Cortex of kidney (tissue), 1 donor: ENCODE measurements at places on chromosomes 6 and 20.

DNA sequence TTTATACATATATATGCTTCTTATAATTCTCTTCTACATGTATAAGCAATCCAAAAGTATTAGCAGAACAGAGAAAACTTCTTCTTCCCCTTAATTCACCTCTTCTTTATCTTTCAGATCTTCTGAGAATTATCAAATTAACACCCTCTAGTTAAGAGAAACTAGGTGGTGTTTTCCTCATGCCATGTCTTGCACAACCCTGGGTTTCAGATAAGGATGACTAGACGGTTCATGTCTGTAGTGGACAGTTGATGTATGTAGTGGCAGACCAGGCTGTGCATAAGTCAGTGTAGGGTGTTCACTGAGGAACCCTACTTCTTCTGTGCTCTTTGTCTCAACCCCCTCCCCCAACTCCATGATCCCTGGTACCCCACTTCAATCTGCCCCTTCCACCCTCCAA, 187.3 kb downstream of the SAMD5 start:
- DNase-seq, result no peak

DNA sequence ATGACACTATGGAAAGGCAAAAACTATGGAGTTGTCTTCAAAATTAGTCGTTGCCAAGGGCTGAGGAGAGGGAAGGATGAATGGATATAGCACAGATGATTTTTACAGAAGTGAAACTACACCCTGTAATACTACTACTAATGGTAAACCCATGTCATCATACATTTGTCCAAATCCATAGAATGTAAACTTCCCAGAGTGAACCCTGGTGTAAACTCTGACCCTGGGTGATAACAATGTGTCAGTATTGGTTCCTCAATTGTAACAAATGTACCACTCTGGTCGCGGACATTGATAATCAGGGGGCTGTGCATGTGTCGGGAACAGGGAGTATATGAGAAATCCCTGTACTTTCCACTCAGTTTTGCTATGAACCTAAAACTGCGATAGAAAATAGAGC, 72.2 kb downstream of the CNBD2 start:
- DNase-seq, result no peak

GRCh38 chr6:169912266-169913095, 161.1 kb downstream of the ERMARD start:
- no peak for DNase-seq

GRCh38 chr20:2313316-2313715, 17.5 kb downstream of the TGM3 start:
- no peak for DNase-seq

DNA sequence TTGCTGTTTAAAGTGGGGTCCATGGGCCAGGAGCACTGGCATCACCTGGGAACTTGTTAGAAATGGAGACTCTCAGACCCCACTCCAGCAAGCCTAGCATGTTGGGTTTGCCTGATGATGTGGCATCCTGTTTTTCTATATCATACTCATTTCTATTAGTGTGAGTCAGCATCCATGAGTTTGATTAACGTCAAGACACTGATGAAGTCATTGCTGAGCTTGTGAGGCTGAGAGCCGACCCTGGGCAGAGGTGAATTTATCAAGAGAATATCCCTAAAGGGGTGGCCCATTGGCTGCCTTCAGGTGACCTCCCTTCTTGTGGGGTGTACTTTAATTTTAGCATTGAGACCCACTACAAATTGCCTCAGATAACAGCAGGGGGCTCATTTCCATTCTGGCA, 43.4 kb upstream of the RNF144B start:
- no peak for DNase-seq

DNA sequence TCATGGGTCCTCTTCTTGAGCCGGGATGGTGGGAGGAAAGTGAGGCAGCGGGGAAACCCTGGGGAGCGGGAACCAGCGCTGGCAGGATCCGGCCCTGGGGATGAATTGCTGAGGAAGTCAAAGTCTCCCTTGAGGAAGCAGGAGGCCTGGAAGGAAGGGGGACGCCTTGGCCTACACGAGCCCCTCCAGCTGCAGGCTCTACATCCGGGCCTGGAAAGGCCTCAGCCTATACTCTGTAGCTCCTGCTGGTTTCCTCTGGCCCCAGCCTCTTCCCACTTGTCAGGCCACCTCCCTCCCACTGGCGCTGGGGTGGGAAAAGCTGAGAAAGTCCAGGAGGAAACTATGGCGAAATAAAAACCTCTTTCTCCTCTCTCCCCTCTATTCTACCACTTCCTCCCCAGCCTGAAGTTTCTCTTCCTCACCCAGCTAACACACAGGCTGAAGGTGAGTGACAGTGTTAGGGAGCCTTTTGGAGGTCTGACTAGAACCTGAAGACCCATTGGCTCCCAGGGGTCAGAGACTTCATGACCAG, 14.9 kb downstream of the TREML2 start:
- no peak for DNase-seq

DNA sequence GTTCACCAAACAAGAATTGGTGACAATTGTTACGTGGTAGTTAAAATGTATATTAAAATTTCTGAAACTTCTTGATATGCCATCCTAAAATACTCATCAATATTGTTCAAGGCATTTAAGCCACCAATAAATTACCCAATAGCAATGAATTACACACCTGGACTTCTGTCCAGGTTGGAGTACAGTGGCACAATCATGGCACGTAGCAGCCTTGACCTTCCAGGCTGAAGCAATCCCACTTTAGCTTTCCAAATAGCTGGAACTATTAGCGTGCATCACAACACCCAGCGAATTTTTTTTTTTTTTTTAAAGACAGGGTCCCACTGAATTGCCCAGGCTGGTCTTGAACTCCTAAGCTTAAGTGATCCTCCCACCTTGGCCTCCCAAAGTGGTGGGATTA, 17.2 kb downstream of the SRPK1 start:
- DNase-seq, result no peak

- no peak for DNase-seq
Measured at GRCh38 chr20:48748556-48748955, 79.2 kb downstream of the PREX1 start.

- DNase-seq, result no peak
Measured at GRCh38 chr6:156963712-156964700, 186.8 kb downstream of the ARID1B start.

- no peak for DNase-seq
Measured at GRCh38 chr6:68114463-68115047, 520.5 kb upstream of the ADGRB3 start.

DNA sequence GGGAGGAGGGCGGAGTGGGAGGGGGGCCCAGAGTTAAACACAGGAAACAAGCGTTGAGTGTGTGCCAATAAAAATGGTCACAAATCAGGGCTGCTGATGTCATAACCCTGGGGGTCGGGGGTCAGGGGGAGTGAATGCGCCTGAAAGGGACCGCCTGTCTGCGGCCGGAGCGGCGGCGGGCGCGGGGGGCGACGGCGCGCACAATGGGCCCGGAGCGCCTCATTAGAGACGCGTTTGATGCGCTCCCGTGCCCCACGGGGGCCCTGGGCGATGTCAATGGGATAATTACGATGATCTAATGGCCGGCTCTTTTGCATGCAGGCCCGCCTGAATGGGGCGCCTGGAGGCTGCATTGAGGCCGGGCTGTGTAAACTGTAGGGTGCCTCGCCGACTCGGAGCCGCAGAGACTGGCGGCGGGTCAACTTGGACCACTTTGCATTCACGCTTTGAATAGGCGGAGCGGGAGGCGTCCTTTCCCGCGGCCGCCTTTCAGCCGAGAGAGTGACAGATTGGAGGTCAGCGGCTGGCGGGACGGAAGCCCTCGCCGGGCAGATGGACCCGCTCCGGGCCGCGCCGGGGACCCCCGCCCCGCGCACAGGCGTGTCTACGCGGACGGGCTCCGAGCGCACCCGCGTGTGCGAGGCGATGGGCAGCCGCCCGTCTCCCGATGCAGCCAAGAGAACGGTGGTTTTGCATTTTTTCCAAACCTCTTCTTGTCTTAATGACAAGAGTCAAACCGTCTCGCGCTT, 296.1 kb downstream of the TFAP2C start:
- DNase-seq, result no peak

GRCh38 chr20:53872561-53873229, 197.7 kb downstream of the BCAS1 start:
- no peak for DNase-seq

- no peak for DNase-seq
Measured at GRCh38 chr20:50520222-50520880, 10.2 kb downstream of the PTPN1 start.

DNA sequence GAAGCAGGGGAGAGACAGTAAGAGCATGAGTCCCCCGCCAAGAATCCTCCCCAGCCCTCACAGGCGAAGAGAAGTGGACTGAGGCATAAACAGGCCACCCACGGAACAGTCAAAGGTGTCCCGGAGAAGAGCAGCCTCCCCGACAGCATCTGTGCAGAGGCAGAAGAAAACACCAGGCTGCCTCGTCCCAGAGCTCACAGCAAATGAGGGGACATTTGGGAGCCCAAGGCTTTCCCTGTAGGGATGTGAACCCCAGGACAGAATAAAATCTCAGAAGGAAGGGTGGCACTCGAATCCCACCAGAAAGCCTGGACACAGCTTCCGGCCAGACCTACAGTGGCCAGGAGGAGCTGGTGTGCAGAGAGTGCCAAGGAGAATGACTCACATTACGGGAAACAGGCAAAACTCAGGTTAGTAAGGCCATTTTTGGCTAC, 90.4 kb downstream of the DLL1 start:
- no peak for DNase-seq

DNA sequence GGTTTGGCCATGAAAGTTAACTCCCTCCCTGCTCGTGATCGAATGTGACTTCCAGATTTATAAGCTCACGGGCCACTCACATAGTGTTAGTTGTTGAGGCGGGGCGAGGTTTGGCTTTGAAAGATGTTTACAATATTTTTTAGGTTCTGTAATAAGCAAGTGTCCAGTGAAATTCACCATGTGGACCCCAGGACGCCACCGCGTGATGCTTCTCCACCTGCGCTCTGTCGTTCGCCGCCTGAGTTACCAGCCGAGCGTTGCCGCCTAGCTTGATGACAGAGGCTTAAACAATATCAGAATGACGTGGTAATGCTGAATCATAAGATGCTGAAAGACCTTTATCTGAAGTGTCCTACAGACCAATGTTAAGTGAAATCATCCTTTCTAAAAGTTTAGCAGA, 241.0 kb downstream of the MYLK4 start:
- DNase-seq, result no peak

GRCh38 chr20:21360705-21361104, 36.6 kb downstream of the NKX2-4 start:
- no peak for DNase-seq

DNA sequence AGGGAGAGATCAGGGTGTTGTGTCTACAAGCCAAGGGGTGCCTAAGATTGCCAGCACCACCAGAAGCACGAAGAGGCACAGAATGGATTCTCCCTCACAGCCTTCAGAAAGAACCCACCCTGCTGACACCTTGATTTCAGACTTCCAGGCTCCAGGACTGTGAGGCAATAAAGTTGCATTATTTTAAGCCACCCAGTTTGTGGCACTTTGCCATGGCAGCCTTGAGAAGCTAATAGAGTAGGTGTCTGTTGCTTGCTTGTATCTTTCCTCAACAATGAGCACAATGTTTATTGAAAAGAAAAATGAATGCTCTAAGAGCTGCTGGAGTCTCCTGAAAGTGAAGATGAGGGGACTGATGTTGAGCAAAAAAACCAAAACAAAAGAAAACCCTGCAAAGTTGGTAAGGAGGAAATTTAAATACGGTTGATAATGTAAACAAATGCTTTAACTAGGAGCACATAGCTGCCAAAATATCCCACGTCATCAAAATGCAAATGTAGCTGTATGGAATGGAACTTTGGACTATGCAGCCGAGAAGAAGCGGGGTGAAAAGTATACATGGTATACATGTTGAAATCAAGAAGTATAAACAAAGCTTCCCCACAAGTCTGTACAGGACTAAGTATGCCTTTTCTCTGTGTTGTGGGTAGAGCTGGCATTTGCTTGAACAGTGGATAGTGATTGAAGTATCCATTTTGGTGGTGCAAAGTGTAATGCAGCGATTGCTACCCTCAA, 8.0 kb downstream of the IL20RA start:
- DNase-seq, result no peak

DNA sequence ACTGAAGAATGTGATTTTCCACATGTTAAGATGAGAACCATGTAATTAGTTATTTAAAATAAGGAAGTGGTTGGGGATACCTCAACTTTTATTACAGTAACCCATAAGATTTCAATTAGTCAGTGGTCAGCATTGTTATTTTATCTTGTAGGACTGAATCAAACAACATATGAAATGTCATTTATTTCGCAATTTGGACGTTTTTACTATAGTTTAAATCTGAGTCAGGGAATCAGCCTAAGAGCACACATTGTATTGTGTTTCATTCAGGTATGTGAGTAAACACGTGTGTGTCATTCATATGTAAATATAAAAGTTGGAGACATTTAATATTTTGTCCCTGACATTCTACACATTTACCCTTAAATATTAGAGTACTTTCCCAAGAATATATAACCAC, 1418.7 kb downstream of the GRIK2 start:
- no peak for DNase-seq

- DNase-seq, result no peak
Measured at GRCh38 chr6:3500262-3501014, 43.6 kb upstream of the SLC22A23 start.

- no peak for DNase-seq
Measured at GRCh38 chr6:105533301-105533700, 130.4 kb upstream of the PREP start.

DNA sequence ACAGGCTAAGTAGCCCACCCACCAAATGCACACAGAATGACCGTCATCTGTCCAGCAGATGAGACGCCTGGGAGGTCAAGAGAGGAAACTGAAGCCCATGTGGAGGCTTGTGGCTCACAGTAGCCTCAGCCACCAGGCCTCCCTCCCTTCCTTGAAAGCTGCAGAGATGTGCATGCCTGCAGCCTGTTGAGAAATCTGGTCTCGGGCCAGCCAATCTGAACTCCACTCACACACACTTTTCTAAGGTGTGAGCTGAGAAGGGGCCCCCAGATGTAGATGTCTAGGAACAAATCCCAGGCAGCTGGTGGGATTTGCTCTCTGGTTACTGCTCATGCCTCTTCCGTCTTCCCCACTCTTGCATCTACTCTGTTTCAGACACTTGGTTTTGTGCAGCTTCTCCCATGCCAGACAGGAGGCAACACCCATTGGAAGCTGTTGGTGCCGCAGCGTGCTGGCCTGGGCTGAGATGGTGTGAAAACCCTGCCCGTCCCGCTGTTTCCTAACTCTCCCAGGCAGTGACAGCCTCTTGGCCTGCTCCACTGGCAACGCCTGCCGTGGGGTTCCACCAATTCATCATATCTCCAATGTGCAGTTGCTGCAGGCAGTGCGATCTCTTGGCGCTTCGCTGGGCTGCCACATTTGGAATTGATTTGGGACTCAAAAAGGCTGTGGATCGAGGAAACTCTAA, 24.1 kb upstream of the PAX1 start:
- no peak for DNase-seq

DNA sequence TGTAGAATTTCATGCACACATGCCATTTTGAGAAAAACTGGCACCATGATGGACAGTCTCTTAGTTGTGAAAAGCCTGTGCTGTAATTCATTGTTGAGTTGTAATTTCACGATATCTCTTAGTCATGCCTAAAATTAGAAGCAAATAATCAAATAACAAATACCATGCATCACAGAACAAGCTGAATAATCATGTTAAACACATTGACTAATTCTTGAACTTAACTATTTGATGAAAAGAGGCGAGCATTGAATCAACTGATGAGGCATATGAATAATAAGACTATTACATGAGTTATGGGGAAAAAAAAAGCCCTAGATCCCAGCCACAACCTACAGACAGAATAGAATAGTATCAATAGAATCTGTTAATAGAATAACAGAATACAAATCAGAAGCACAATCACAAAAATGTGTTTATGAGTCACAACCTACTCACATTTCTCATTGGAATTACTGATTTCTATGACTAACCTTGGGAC, 14.2 kb upstream of the RNF217 start:
- no peak for DNase-seq

GRCh38 chr6:106866875-106867658, 107.5 kb downstream of the CD24 start:
- no peak for DNase-seq
